GOT3 (cell line): ENCODE measurements at places on chromosomes 7 and 10.

DNA sequence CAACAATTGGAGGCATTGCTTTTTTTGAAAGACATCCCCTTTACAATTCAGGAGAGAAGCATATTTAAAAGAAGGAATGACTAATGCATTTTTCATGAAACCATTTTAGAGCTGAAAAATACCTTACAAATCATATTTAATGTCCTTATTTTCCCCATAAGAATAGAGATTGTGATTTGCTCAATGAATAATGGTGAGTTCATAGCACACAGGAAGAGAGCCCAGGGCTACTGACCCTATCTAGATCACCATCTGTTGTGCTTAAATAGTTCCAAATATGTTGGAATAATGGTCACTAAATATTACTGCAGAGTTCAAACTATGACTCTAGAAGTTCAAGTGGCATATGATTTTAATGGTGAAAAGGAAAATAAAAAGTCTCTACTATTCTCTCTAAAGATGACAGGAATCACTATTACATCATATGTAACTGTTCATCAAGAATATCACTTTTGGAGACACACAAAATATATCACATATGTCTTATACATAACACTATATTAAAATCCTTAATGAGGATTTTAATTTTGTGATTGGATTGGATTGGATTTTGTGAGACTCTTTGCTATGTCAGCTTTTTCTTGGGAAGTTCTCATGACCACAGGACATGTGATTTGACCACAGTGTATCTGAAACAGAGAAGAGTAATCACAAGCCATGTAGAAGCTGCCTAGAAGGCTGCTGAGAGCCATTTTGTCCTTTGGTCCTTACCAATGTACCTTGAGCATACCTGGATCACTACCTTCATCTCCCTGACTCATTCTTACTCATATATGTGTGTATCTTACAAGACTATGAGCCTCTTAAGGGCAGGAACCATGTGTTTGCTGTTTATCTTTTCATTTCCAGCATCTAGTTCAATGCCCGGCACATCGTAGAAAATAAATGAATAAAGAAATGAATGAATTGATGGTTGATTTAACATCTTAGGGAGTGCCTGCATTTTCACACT is 26.4 kb downstream of the SLC16A9 start:
- no peak for DNase-seq

DNA sequence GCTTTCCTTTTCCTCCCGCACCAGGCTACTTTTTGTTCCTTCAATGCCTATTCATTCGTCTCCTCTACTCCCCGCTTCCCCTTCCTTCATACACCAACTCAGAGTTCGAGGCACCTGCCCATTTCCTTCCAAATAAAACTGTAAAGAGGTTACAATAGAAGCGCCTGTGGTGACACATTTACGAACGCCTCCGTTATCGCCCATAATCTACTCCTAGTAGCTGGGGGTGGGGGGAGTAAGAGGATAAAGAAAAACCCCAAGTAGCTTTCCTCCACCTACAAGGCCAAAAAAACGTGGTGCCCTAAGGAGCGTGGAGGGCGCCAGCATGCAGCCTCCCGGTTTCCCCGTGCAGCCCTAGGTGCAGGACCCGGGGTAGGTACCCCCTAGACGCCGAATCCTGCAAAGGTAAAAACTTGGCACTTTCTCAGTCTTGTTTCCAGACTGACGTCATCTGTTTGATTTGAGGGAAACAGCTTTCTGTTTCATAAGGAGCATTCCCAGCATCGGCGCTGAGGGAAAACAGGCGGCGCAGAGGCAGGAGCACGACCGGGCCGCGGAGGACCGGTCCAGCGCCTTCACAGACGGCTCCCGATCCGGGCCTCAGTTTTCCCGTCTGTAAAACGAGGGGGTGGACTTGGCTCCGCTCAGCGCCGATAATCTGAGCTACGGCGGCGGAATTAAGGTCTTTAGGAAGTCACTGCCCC is 922 bp downstream of the PPA1 start:
- no peak for DNase-seq

GRCh38 chr10:1957057-1957456 is 219.7 kb upstream of the ADARB2 start:
- no peak for DNase-seq

DNA sequence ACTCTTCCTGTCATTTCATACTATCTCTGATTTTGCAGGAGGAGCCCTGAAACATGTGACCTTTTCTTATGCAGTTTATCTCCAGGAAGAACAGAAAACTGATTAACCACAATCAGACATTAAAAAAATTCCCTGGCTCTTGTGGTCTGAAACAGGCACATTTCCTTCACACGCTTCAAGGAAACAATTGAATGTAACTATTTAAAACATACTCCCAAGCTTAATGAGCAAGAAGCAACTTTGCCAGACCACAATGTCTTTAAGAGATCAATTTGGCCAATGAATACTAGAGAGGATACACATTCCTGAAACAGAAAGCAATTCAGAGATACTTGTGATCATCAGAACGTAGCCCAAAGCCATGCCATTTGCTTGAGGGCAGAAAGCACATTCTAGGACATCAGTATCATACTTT is 65.8 kb downstream of the PIP4K2A start:
- DNase-seq = no peak

GRCh38 chr10:131849591-131850382 is 51.0 kb upstream of the PPP2R2D start:
- DNase-seq = no peak

DNA sequence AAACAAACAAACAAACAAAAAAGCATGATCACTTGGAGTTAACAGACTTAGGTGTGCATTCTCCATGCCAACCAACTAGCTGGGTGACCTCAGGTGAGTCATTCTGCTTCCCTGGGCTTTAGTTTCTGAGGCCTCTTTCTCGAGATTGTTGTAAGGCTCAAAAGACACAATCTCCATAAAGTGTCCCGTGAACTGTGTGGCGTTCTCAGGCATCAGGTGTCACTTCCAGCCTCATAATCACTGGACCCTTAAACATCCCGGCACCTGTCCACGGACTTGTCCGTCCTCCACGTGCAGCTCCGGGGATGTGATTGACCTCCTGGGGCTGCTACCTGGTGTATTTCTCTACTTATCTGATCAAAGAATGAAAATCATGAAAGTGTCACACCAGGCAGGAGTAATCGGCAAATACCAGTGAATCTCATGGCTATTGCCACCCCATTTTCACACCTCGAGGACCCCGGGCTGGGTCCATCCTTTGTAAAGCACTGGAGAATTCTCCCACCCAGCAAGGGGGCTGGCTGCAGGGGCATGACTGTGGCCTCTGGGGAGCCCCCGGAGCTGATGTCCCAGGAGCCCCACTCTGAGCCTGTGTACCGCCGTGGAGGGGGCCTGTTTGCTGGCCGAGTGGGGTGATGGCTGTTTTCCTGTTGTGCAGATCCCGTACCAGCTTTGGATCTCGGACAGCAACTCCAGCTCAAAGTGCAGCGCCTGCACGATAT is 189.8 kb upstream of the SH2B2 start:
- no peak for DNase-seq

GRCh38 chr10:57696641-57697040 is 571.1 kb downstream of the IPMK start:
- DNase-seq = no peak

- DNase-seq = no peak
These were observed 342.9 kb downstream of the TNS3 start for GRCh38 chr7:47239034-47239433.

DNA sequence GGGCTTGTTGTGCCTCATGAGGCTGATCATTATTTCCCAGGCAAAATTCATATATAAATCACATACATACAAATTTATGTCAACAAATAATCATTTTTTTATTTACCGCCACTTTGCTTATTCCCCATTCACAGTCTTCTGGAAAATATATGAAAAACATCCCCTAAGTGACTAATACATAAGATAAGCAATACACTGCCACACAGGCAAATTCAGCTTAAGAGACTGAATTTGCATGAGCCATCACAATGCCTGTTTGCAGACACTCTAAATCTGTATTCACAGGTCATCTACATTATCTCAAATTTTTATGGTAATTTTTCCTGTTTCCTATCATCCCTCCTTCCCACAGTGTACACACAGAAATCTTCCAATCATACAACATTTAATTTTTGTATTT is 13.2 kb downstream of the OSBPL3 start:
- DNase-seq = no peak

- DNase-seq = no peak
These were observed 19.4 kb downstream of the C1GALT1 start for GRCh38 chr7:7201578-7202374.

- DNase-seq = no peak
These were observed 159.0 kb downstream of the PLXNA4 start for GRCh38 chr7:132417103-132417906.

DNA sequence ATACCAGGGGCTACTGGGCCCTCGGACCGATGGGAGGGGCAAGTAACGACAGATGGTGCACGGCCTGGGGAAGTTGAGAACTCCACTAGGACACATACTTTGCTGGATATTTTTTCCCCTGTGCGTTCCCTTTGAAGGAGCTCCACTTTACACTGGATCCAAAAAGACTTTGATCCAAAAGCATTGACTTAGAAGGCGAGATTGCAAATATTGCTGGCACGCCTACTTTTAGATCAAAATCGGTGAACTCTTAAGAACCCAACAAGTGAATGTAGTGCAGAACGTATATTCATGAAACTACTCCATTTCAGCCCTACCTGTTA is 436 bp upstream of the SLC25A13 start:
- DNase-seq = no peak

GRCh38 chr7:41599760-41600159 is 103.1 kb downstream of the INHBA start:
- DNase-seq = no peak

DNA sequence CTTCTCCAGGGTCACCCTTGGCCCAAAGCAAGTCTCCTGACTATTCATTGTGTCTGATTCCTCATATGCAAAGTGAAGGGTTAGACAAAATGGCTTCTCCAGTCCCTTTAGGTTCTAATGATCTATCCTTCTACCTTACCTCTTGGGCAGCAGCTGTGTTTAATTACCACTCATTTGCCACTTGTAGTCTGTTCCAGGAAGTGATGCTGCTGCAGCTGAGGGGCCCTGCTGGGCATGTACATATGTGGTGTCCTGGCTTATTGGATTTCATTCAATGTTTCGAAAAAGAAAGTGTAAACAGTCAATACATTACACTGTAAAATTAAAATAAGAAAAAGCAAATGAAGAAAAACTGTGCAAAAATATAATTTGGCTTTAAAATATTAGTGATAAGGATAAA is 36.6 kb downstream of the SCIN start:
- no peak for DNase-seq

GRCh38 chr7:33932832-33933468 is 27.6 kb downstream of the BMPER start:
- peak; percentile 74 for DNase-seq

- no peak for DNase-seq
These were observed 235.1 kb downstream of the FOXP2 start for GRCh38 chr7:114649689-114650088.

DNA sequence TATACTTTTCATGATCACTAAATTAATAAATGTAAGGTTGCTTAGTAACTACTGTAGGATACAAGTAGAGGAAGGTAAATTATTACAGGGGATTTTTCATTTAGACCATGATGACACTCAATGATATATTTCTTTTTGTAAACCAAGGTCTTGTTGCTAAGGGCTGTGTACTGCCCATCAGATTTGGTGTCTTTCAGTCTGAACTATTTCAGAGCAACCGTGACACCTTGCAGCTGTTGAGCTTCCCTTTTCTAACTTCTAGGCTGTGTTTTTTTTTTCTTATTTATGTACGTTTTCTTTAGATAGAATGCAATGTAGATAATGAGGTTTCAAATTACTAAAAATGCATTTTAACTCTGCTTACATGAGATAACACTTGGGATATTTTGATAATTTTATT is 292.0 kb upstream of the MBL2 start:
- DNase-seq = no peak

DNA sequence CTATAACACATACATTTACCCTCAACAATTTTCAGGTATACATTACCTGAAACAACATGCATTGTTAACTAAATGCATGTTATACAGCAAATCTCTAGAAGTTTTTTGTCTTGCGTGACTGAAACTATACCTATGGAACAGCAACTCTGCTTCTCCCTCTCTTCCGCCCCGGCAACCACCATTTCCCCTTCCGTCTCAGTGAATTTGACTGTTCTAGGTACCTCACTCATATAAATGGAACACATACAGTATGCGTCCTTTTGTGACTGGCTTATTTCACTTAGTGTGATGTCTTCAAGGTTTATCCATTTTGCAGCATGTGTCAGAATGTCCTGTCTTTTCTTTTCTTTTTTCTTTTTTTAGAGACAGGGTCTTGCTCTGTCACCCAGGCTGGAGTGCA is 22.5 kb downstream of the CALHM2 start:
- no peak for DNase-seq

DNA sequence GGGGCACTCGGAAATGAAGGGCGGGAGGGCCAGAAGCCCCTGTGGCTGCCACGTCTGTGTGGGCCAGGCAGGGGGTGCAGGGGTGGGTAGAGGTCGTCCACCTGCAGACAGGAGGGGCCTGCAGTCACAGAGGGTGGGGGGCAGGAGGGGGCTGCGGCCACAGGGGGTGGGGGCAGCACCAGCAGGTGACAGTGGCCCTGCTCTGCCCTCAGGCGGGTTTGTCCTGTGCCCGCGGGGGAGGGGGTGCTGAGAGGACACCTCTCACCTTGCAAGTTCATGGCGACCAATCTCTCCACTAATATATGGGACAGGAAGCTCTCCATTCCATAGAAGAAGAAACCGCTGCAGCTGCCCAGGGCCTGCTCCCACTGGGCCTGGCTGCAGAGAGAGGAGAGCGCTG is 26.6 kb upstream of the NKX6-2 start:
- no peak for DNase-seq

DNA sequence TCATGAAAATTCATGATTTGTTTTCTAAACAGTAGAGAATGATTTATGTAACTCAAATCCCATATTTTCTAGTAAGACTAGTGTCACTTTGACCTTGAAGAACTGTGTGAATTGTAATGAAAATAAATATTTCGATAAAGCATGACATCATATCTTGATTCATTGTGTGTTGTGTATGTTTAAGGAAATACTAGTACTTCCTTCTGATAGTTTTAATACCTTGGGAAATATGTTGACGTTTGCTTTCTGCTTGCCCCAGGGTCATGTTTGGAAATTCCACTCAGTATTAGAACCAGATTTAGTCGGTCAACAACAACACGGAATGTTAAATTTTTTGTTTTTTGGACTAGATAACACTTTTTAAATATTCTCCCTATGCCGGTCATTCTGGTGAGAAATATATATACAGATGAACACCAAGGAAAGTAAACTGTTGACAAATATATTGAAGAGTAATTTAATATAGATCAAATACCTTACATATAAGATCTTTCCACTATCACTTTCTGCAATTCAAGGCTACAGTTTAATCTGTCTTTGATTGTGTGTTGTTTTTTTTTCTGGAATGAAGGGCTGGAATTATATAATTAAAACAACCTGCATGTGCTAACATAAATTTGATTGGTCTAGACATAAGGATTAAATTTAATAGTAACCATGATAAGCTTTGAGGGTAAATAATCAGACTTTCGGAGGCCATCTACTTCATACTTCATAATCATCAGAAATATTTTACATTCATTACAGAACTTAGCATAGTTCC is 126.2 kb downstream of the MDFIC start:
- DNase-seq = no peak

GRCh38 chr7:156479596-156479995 is 161.0 kb upstream of the RNF32 start:
- no peak for DNase-seq
